ENCODE measurements at places on chromosomes 5 and 9.

DNA sequence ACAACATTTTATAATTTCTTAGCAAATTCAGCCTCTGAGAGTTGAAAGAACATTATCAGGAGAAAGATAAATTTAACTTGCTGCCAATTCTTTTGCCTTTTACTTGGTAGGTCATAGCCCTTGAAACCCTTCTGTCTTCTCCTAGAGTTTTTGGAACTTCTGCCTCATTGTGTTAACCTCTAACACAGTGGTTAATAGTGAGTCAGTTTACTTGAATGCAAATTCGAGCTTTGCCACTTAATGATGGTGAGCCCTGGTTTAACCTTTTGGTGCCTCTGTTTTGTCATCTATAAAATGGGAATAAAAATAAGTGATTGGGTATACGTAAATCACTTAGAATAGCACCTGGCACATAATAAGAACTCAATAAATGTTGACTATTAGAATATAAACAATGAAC lies 1.8 kb upstream of the INIP start:
- DNase-seq = no peak

DNA sequence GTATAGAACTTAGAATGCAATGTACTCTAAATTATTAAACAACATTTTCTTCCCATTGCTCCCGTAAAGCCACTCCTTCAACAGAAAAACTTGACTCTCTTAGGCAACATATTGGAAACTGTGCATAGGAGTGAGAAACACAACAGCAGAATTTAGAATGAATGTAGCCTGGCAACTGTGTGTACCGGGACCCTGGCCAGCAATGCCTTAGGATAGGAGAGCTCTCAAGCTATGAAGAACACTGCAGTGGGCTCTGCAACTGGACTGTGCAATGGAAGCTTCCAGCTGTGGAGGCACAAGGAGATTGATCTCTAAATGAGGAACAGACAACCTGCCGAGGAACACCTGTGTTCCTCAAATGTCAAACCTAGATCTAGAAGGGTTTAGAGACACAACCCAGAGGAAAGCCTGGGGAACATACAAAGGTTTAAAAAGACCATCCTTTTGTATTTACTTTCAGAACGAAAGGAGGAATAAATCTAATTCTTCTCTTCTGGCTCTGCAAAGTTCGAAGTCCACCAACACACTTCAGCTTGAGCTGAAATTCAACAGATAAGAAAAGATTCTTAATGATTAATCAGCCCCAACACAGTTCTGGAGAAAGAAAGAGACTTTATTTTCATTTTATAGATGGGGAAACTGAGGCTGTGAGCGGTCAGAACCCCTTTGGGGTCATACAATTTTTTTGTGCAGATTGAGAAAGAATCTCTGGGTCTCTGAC lies 51.5 kb upstream of the ARL15 start:
- no peak for DNase-seq

DNA sequence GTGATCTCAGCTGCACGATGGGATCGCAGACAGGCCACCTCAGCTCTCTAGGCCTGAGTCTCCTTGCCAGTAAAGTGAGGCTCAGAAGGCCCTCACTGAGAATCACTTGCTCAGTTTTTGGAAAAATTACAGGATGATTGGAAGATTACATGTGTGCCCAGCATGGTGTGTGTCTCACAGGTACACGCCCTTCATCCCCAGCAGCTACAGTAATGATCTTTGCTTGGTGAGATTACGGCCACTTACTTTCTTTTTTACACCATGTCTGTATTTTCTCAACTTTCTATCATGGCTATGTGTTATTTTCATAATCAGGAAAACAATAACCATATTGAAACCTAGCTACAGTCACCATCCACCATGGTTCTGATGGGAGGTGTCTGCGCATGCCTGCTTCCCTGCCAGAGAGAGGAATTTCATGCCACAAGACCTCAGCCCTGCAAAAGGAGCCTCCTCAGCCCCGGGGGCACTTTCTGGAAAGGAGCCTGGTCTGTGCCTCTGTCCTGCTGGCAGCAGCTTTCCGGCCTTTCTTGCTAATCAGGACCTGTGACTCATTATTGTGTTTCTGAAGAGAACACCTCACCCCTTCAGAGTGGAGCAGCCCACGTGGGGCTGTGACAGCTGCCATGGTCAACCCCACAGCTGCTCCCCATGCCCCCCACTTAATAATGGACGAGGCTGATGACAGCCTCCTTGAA lies 64.2 kb upstream of the OLFM1 start:
- no peak for DNase-seq

DNA sequence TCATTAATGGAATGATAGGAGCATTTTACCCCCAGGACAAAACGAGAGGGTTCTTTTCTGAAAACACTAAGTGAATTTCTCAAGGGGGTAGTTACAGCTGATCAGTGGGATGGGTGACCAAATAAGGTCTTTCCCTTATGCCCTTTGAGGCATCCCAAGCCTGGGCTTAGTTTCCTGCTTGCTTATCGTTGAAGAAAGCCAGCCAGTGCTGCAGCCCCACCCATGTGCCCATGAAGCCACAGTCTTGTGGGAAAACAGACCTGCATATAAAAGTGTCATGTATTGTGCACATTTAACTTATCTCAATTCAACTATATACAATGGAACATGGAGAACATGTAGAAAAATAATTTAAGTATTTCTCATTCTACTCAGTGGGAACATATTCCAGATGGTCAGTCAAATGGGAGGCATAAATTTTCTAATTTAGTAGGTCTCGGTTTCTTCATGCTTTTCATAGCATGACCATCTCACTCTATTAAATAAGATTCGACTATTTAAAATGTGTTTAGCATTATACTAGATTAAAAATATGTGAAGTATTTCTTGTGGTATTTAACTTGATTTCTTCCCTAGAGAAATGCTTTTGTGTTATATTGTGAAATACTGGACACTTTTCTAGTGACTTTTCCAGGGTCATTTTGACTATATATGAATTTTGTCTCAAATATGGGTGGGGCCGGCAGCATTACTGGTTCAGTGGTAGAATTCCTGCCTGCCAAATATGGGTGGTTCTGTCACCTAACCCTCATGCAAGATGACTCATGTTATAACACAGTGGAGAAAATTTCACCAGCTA lies 189.7 kb upstream of the SGCD start:
- no peak for DNase-seq

DNA sequence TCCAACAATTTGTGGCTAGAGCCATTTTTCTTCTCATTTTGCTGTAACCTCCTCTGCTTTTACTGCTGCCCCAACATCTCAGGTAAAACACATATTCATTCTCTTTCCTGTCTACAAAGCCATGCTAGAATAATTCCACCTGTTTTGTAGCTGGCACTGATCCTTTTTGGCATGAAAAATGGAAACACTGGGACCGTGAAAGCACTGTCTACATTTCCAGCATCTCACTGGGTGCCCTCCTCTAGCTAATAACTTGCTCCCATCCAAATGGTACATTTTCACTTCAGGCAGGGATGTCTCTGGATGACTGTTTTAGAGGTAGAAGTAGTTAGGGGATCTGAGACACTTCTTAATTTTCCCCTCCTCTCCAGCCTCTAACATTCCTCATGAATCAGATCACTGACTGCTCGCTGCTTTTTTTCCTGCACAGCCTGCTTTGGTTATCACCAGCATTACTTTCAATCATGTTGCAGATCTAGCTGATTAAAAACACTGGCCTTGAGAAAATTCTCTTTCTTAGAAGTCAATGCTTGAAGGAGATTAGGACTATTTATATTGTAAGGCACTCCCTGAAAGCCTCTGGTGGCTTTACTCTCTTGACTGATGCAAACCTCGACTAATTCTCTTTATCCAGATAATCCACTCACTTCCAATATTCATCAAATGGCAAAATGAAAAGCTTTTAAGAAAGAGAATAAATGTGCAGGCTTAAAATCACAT lies 1312.6 kb upstream of the DMAC1 start:
- DNase-seq = no peak

- DNase-seq = no peak
Observed at GRCh38 chr9:99478469-99479027, 256.5 kb downstream of the SEC61B start.

GRCh38 chr5:144202726-144203125 lies 32.1 kb downstream of the KCTD16 start:
- DNase-seq = no peak

- DNase-seq = no peak
Observed at GRCh38 chr5:84524491-84524890, 139.8 kb upstream of the EDIL3 start.

DNA sequence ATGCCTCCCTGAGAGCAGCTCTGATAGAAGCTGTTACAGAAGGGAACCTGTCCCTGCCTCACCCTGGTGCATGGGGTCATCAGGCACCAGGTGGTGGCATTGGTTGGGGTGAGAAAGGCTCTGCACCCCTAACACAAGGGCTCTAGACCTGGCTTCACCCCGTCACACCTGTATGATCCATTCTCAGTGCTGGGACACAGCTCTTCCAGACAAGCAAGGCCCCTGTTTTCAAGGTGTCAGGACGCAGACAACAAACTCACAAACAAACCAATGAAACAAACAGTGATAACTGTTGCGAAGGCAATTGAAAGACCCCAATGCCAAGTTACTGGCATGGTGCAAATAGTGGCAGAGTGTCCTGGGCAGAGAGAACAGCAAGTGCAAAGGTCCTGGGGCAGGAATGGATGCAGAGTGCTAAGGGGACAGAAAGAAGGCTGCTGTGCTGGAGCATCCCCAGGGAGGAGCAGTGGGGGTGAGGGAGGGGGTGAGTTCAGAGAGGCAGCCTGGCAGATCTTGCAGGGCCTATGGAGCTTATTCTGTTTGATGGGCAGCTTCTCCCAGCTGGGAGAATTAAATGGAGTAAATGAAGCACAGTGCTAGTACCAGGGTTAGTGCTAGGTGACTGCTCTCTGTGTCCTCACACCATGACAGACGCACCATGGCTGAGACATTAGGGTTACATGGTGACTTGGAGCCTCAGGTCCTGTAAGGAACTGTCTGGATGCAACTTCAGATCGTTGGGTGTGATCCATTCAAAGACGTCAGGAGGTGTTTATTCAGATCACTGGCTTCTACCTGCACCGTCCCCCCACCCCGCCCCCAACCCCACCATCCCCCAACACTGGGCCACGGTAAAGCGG lies 67.9 kb upstream of the UNC5A start:
- DNase-seq = no peak

- DNase-seq = no peak
Observed at GRCh38 chr5:88734191-88734640, 148.8 kb downstream of the MEF2C start.

DNA sequence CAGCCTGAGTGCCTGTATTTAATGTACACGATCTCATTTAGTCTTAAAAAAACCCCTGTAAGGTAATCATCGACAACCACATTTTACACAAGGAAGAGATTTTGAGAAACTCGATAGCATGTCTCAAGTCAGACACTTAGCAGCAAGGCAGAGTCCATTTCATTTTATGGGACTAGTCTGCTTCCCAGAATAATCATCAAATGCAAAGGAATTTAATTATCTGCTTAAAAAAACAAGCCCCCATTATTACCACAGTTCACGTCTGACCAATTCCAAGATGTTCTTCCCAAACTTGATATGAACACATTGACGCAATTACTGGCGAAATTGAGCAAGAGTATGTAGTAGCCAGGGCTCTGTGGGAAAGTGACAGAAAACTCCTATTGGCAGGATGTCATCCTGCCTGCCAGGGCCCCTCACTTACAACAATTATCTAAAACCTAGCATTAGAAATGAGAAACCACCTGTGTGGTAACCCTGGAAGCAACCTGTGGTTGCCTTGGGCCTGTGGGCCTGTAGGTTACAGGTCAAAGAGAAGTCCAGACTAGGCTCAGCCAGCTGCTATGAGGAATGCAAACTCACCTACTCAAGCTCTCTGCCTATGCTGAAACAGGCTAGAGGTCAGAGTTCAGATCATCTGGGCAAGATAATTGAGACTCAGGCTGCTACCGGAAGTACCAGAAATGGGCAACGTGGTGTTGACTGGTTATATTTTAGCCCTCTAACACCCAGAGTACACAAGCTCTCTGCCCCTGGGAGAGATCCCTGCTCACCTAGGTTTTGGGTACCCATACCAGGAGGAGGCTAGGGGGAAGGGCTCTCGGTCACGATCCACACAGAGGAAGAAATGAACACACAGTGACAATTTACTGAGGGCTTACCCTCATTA lies 1.6 kb downstream of the B4GALT1 start:
- DNase-seq = peak; percentile 32

GRCh38 chr9:133067813-133068212 lies 6.0 kb downstream of the CEL start:
- DNase-seq = no peak

DNA sequence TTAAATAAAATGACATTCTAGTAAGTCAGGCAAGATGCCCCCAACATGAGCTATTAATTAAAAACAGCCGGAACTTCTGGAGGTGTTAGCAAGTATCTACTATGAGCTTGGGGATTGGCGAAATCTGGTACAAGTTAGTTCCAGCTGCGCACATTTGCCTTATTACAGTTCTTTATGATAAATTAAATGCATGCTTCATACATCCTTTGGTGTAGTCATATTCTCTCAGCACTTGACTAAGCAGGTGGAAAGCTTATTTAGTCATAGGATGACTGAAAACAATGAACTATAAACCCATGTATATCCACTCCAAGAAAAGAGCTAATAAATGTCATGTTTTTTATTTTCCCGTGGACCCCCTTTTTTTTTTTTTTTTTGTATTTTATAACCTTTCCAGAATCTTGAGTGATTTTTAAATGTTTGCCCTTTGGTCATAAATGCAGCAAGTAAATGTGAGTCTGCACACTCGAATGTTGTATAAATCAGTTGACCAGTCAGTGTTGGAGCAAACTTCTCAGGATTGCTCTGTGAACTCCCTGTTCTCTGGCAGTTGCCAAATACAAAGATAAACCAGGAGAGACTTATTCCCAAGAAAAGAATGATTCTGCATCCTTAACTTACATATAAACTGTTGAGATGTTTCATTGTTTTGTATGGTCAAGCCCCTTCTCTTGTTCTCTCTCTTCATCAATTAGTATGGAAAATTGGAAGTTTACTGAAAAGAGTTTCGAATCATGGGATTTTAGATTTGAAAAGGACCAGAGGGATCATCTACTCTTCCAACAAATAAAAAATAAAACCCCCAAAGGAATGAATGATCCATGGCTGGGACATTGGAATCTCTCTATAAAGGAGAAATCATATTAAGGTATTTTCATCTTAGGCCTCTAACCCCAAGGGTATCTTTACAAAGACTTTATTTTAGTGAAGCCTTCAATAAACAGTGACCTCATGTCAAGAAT lies 38.3 kb downstream of the PIK3R1 start:
- DNase-seq = no peak

DNA sequence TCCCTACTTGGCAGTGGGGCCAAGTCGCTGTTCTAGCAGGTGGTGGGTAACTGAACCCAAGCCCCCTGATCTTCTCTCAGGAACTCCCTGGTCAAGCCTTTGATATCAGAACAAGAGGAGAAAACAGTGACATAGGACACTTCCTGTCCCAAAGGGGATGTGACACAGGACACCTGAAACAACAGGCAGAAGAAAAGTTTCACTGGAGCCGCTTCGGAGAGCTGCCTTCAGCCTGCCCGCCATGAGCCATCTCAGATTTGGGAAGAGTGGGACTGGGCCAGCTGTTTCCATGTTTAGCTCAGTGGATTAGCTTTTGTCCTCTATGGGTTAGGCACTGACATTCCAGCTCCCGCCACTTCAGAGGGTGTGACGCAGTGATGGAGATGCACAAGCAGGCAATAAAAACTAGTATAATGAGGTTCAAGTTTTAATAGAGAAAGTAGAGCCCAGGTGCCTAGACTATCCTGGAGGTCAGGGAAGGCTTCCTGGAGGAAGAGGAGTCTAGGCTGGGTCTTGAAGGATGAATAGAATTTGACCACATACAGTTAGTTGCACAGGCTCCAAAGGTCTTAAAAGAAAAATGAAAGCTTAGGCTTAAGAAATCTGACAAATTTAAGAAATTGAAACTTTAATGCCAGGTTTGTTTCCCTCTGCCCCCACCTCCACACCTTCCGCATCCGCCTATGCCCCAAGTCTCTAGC lies 104.1 kb upstream of the SPRY4 start:
- no peak for DNase-seq

Data from ACHN (cell line).